ENCODE measurements at places on chromosomes 5 and 9.

- no peak for DNase-seq
Measured at GRCh38 chr9:1948541-1948940, 66.6 kb upstream of the SMARCA2 start.

- no peak for DNase-seq
Measured at GRCh38 chr5:158700231-158701006, 399.3 kb downstream of the EBF1 start.

DNA sequence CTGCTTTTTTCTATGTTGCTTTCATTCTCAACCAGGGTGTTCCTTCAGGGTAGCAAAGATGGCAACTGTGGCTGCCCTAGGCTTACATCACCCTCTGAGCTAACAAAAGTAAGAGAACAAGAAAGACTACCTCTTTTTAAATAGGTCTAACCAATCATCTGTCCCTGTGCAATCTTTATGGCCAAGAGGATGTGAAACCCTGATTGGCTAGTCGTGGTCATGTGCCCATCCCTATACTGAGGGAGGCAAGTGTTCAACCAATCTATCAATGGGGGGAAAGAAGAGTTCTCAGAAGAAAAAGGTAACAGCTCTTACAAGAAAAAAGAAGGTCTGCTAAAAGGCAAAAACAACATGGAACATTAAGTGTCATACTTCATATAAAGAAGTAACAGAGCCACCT, 11.7 kb upstream of the SNCAIP start:
- DNase-seq, result no peak

DNA sequence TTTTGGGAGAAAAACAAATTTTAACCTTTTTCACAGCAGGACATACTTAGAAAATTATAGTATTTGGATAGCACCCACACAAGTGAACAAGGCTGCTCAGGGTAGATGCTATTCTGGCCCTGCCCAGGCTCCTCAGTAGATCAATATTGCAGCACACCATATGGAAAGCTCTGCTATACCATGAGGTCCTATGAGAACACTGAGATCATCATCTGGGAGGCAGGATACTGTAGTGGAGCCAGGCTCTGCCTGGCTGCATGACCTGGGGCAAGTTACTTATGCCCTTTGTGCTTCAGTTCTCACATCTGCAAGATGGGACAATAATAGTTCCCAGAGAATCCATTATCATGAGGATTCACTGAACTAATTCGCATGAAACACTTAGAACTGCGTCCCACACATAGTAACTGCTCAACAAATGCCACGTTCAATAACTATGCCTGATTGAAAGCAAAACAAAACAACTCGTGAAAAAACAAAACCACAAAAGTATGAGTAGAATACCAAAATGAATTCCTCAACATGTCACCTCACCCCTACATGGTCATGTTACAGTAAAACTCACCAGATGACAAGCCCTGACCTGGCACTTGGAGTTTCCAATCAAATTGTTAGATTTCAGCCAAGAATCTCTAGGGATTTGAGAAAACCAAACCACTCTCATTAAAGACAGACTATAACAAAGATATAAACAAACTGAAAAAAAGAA, 31.9 kb downstream of the ARSB start:
- DNase-seq, result no peak

- DNase-seq, result peak; percentile 9
Measured at GRCh38 chr5:134371834-134372340, 518 bp downstream of the UBE2B start.

- DNase-seq, result no peak
Measured at GRCh38 chr9:136728548-136729123, 14.1 kb downstream of the LCN10 start.

GRCh38 chr9:92837191-92837590, 40.6 kb downstream of the ZNF484 start:
- DNase-seq, result no peak
